ENCODE measurements at places on chromosomes 3 and 15. TPM values are rescaled to one million over a fixed set of nuclear protein-coding genes. Genes with fewer than 3 reads are reported as not detected.

DNA sequence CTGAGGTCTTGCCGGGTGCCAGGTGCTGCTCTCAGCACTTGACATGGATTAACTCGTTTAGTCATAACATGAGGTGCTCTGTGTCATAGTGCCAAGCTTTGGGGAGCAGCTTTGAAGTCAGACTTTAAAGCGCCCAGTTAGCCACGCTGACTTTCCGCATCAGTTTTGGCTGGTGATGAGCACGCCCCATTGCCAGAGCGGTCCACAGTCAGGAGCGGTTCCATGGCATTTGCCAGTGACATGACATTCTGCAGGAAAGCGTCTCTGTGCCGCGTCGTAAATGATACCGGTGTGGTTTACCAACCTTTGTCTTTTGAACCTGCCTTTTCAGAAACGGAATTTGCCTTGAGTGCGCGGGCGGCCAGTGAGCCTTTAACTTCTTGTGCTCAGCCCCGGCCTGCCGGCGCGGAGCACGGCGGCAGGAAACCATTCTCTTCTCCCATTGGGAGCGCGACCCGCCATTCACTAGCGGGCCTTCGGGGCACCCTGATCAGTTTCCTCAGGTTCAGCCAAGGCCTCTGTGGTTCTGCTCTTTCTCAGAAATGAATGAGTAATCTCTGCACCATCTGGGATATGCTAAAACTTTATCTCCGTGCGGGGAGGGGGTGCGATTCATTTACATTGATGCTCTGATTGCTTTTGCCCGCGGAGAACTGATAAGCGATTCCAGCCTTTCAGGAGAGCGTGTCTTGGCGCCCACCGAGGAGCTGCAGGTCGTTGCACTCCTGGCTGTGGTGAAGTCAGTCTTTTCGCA is 1.7 kb upstream of the SLC2A2 start:
- no peak for DNase-seq

- DNase-seq: no peak
Observed at GRCh38 chr3:71028184-71028583, 555.3 kb downstream of the FOXP1 start.

DNA sequence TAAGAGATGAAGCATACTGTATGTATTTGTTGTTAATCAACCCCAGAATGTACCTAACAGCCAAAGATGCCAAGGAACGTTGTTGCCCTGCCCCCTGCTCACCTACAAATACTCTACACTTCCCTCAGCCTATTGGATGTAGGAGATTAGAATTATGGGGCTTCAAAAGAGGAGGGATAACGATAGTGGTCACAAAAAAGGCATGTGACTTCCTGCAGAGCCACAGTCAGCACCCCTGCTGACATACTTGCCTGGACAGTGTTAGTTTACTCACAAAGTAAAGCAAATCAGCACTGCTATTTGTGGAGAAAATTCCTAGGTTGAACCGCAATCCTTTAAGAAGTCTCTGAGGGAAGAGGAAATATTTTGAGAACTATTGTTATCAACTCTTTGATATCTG is 37.9 kb downstream of the PARP15 start:
- no peak for DNase-seq

DNA sequence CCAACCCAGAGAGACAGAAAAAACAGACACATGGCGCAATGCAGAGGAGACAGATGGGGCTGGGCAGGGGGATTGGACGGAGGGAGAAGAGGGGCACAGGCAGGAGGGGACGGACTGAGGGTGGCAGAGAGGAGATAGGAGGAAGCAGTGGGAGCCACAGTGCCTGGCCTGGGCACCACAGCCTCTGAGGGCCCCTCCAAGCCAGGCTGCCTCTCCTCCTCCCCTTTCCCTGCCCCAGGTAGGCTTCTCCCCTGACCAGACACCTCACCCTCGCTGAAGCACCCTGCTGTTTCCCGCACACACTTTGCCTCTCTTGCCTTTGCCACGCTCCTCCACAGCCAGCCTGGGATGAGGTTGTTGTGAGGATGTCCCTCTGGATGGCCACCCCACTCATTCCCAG is 84.0 kb upstream of the PRR20G start:
- DNase-seq: no peak

- no peak for DNase-seq
Observed at GRCh38 chr3:126527455-126528211, 3.7 kb downstream of the CHST13 start.

The COMMD4 gene
- 142 TPM for total RNA-seq

The KATNBL1 gene
- total RNA-seq: 47.7 TPM
